Stimulated activated CD4-positive, alpha-beta T cell treated with anti-CD3 and anti-CD28 coated beads, Interleukin-4, amount 100 ng/mL, for 48 hours (primary cell): ENCODE measurements at places on chromosomes 3 and 15.

DNA sequence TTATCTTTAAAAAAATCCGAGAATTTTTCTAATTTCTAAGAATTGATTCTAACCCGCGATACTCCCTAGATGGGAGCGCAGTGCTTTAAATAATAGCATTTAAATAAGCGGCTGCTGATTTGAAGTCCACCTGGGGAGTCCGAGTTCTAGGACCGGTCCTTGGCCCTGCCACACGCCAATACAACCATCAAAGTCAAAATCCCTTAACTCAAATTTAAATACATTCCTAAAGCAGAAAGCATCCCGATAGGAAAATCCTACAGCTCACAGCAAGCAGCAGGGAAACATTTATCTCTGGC, 508 bp upstream of the ECT2 start:
- no peak for DNase-seq

GRCh38 chr3:25235031-25235430, 193.0 kb upstream of the RARB start:
- no peak for DNase-seq

DNA sequence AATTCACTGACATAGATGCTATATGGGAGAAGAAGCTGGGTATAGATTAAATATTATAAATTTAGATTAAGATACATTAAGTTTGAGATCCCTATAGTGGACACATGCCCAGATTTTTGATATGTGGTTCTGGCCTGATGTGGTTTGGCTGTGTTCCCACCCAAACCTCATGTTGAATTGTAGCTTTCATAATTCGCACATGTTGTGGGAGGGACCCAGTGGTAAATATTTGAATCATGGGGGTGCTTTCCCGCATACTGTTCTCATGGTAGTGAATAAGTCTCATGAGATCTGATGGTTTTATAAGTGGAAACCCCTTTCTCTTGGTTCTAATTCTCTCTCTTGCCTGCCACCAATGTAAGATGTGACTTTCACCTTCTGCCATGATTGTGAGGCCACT, 189.4 kb upstream of the CD96 start:
- no peak for DNase-seq

DNA sequence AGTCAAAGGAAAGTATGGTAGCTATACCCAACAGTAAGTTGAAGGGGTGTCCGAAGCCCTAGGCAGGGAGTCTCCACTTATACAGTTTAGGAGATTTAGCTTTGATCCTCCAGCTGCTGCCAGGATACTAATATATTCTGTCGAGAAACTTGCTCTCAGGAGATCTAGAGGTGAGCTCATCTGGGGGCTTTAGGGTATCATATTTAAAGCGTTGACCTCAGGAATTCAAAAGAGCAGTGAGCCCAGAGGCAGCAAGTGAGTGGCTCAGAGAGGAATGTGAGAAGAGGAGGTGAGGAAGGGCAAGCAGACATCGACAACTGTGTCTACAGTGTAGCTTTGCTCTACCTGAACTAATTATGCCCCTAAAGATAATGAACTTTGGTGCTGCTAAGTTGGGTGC, 245.1 kb upstream of the LRTM1 start:
- no peak for DNase-seq

DNA sequence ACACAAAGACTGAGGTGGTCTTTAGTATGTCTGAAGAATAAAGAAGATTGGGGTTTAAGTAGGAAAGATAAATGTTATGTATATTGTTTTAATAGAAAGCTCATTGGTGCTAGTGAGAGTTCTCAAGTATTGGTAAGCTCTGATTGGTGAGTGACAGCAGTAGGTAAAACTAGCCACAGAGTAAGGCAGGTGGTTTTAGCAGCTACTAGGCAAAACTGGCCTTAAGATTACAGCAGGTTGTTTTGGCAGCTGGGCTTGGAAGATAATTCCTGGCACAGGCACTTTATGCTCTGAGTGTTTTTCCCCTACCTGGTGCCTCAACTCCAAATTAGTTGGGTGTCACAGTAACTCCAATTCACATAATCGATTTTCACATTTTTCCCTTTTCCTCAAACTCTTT, 66.3 kb downstream of the STAG1 start:
- DNase-seq: no peak

DNA sequence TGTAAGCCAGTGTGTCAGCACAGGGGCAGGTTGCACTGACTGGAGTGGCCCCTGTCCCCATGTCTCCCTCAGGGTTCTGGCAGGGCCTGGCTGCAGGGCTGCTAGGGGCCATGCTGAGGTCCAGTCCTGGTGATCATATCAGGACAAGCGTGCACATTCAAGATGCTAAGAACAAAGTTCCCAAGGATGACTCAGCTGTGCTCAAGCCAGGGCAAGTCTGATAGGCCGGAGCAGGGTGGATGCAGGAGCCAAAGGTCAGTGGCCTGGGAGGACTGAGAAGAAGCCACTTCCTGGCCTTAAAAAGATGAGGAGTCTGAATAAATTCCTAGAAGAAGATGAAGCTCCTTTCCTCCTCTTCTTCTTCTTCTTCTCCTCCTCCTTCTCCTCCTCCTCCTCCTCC, 353.2 kb downstream of the AGBL1 start:
- DNase-seq: no peak

GRCh38 chr15:36959746-36960145, 140.6 kb downstream of the MEIS2 start:
- no peak for DNase-seq

- DNase-seq: peak; percentile 22
These were observed 162.7 kb downstream of the STT3B start for GRCh38 chr3:31695280-31696008.

DNA sequence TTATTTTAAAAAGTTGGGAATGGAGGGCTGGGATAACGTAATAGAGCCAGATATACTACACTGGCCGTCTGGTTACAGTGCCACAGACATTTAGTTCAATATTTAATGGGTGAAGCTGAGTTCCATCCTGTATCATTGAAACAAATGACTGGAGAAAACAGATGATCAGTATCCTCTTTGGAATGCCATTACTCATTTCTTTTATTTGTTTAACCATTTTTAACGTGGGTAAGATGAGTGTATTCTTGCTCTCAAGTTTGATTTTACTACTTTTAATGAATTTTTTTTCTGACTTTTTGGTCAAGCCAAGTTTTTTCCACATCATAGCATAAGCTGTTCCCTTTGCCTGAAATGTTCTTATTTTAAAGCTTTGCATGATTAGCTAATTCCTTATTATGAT, 53.9 kb upstream of the GRM7 start:
- DNase-seq: no peak

GRCh38 chr3:127978636-127979035, 63.6 kb downstream of the KBTBD12 start:
- DNase-seq: no peak

GRCh38 chr15:51647128-51647562, 24.6 kb upstream of the DMXL2 start:
- no peak for DNase-seq

DNA sequence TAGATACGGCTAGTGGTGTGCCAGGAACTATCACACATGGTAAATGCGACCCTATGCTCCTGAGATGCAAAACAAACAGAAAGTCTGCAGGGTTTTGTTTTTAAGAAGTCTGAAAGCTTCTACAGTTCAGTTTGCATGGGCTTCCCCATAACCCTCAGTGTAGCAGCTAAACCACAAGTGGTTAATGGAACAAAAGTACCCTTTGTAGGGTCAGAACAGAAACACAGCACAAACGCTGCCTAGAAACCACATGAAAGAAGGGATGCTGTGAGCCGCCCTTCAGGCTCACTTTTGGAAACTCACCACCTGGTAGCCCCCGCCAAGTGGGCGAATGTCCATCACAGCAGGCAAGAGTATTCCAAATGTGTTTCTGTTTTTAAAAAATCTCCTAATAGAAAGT, 46.2 kb downstream of the CTDSPL start:
- DNase-seq: no peak

DNA sequence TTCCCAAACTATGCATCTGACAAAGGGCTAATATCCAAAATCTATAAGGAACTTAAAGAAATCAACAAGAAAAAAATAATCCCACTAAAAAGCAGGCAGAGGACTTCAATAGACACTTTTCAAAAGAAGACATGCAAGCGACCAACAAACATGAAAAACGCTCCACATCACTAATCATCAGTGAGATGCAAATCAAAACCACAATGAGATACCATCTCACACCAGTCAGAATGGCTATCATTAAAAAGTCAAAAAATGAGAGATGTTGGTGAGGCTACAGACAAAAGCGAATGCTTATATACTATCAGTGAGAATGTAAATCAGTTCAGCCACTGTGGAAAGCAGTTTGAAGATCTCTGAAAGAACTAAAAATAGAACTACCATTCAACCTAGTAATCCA, 20.2 kb downstream of the CFAP44 start:
- DNase-seq: no peak

- peak; percentile 11 for DNase-seq
These were observed at the start of gene TMEM108 for GRCh38 chr3:133038089-133038730. TMEM108 (plus strand) TSS chr3:133038391.

DNA sequence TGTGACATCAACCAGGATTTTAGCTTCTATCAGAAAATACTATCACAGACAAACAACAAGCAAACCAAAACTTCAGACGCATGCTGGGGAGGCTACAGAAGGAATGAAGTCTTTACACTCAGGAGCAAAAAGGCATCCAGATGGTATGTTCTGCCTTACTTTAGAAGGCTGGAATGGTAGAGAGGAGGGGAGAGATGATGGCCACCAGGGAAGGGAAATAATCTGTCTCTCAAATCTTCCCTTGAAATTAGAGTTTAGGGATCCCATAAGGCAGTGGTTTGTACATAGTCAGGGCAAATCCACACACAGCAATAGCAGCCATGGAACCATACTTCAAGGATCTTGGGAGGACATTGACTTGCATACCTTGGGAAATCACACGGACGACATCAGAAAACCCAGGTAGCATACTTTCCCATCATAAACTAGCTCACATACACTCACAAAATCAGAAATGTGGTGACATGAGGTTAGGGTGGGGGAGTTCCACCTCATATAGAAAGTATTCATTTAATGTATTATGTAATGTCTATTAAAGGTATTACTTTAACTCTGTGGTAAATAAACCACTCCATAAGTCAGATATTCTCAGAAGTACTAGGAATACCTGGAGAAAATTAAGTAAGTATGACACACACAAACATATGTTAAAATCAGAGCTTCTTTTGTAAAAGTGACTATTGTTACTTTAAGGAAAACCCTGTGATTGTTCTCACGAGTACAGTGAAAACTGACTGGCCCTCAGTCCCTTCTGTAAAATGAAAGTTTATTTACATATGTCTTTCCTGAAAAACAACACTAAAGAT, 9.4 kb downstream of the BTLA start:
- DNase-seq: no peak

- no peak for DNase-seq
These were observed 726.5 kb upstream of the NECTIN3 start for GRCh38 chr3:110344897-110345767.

GRCh38 chr3:7977245-7978086, 524.2 kb upstream of the LMCD1 start:
- DNase-seq: no peak

- DNase-seq: no peak
These were observed 254.4 kb upstream of the THBS1 start for GRCh38 chr15:39326306-39326975.

GRCh38 chr3:6601374-6601773, 259.5 kb upstream of the GRM7 start:
- no peak for DNase-seq

DNA sequence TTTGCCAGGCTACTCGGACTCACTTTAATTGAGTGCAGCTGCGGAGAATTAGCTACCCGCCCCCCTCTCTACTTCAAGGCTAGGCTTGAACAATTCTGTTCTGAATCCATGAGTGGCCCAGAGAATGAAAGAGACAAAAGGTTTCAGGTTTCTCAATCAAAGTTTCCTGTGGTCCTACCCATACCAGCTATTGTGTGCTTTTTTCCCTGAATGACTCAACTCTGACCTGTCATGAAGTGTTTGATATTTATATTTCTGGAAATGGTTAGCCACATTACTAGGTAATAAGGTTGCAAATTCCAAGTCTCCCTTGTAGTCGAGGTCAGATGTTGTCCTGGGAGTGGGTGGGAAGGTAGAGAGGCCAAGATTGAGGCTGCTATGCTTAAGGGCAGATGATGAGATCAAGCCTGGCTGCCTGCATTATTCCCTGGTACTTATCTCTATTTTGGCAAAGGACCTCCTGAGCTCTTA, 392.7 kb upstream of the TBL1XR1 start:
- DNase-seq: no peak

DNA sequence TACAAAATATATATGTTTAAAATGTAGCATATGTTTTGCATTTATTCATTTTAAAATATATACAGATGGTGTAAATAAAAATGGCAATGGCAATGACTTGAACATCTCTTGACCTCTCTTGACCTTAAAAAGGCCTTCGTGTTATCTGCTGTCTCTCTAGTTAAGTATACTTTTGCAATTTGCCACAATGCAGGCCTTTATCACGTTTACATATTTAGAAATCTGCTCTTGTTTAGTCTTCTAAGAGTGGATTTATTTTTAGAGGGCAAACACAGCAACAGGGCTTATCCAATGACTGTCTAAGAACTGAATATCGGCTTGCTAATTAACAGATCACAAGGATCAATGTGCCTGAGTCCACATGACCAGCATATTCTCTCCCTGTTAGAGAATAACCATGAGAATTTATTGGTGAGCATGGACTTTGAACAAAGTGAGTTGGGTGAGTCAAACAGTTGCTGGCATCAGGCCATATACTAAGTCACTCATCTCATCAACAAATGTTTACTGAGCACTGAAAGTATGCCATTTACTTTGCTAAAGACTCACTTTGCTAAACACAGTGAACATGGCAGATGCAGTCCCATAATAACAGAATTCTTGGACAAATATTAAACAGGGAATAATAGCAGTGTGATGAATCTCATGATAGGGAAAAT, 48.2 kb downstream of the MDFIC2 start:
- DNase-seq: no peak

DNA sequence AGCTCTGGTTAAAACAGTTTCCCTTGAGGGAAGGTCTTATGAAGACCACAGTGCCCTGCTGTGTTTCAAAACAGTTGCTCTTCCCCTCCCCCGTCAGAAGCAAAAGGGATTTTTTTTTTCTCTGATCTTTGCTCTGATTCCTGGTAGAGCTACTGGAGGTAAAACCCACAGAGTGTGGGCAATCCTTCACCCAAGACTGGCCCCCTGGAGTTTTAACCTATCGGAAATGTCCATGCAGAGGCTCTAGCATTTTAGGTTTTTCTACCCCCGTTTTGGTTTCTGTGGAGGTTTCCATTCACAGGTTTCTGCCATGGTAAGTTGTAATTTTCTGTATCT, 27.7 kb downstream of the GRM2 start:
- no peak for DNase-seq

DNA sequence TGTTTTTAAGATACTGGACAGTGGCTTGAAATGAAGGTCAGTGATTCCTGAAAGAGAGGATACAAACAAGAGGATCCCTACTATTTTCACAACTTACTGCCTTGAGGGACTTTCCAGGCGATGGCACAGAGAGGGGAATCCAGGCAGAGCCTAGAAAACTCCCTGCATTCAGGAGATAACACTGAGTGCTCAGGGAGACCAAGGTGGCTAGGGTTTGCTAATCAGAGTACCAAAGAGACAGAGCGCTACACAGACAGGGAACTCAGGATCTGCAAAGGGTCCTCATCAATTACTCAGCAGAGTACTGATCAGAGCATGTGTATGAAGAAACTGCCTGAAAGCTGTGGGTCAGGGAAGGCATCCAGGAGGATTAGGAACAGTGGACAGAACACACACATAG, 11.7 kb upstream of the MRPS22 start:
- no peak for DNase-seq
